ENCODE measurements at places on chromosomes 4 and X.

- DNase-seq = no peak
These were observed 4.2 kb upstream of the CXCL3 start for GRCh38 chr4:74042681-74043080.

DNA sequence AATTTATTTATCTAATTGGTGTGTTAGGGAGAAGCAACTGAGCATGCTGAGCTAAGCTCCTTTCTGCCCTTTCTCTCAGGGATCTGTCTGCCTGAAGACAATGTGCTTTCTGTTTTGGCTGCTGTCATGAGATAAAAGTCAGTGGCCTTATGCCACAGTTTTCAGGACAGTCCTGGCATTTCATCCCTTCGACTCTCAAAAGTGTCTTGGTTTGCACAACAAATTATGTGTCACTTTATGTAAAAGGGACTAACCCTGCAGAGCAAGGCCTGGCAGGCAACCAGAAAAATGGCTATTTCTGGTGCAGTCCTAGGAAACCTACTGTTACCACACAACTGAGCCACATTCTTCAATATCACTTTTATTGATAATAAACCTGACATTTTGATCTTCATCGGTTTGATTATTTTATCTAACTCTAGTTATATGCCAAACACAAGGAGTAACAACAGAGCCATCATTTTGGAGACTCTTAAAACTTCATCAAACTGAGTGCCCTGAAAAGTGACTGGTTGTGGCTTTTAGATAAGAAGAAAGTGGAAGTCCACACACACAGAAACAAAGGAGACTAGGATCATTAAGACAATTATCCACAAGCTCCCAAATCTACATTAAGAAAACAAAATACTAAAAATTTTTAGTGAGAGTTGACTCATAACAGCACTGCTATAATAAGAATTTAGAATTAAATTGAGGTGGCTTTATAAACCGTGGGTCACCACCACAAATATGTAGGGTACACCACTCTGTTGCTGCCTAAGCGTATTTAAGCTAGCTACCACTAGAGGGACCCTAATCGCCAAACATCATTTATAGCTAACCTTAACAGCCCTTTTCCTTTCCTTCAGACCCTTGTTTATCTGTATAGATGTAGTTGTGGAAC, 95.9 kb upstream of the PTPN13 start:
- peak; percentile 71 for DNase-seq

GRCh38 chr4:11624370-11624769, 195.7 kb upstream of the HS3ST1 start:
- DNase-seq = no peak

DNA sequence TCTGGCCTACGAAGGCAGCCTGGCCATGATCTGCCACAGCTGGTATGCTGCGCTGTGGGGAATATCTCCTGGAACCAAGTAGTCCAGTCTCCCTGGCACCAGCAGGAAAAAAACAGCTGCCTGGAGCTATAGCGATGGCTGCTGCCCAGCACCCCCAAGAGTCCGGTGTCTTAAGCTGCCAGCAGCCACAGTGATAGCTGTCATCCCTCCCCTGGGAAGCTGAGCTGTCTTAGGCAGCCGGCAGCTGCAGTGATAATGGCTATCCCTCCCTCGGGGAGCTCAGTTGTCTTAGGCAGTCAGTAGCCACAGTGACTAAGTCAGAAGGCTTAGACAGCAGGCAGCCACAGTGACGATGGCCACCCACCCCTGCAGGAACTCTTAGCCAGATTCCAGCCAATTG, 205.1 kb downstream of the STPG2 start:
- no peak for DNase-seq

- no peak for DNase-seq
These were observed 555.7 kb downstream of the PCDH7 start for GRCh38 chr4:31275906-31276305.

GRCh38 chr4:16598597-16599206, 299.7 kb downstream of the LDB2 start:
- DNase-seq = no peak

- DNase-seq = no peak
These were observed 33.4 kb downstream of the KCTD8 start for GRCh38 chr4:44415251-44415650.

- DNase-seq = no peak
These were observed 58.2 kb upstream of the FBXW7 start for GRCh38 chr4:152594057-152594456.

GRCh38 chr4:52701207-52701606, 42.1 kb upstream of the USP46 start:
- DNase-seq = no peak

GRCh38 chr4:143224255-143224654, 39.5 kb downstream of the USP38 start:
- no peak for DNase-seq

DNA sequence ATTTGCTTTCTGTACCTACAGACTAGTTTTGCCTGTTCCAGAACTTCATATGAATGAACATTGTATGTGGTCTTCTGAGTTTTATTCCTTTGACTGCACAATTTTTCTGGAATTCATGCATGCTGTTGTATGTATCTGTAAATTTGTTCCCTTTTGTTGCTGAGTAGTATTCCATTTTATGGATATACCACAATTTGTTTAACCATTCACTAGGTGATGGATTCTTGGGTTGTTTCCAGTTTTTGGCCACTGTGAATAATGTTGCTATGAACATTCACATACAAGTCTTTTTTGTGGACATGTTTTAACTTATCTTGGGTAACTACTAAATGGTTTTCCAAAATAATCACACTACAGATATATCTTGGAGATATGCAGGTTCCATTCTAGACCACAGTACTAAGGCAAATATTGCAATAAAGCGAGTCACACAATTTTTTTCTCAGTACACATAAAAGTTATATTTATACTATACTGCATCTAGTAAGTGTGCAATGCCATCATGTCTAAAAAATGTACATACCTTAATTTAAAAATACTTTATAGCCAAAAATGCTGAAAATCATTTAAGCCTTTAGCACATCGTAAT, 58.7 kb downstream of the TSPAN5 start:
- DNase-seq = no peak

DNA sequence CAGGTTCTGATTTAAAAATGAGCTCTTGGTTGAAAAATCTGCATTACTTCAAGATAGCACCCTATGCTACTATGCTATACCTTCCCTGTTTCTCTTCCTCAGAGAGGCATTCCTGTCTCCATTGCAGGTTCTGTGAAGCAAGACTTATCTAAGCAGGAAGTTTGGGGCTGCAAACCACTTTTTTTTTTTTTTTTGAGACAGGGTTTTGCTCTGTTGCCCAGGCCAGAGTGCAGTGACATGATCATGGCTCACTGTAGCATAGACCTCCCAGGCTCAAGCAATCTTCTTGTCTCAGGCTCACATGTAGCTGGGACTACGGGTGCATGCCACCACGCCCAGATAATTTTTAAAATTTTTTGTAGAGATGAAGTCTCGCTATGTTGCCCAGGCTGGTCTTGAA, 4.0 kb upstream of the CCNG2 start:
- no peak for DNase-seq

- no peak for DNase-seq
These were observed 64.0 kb upstream of the ACSL1 start for GRCh38 chr4:184889666-184890335.

DNA sequence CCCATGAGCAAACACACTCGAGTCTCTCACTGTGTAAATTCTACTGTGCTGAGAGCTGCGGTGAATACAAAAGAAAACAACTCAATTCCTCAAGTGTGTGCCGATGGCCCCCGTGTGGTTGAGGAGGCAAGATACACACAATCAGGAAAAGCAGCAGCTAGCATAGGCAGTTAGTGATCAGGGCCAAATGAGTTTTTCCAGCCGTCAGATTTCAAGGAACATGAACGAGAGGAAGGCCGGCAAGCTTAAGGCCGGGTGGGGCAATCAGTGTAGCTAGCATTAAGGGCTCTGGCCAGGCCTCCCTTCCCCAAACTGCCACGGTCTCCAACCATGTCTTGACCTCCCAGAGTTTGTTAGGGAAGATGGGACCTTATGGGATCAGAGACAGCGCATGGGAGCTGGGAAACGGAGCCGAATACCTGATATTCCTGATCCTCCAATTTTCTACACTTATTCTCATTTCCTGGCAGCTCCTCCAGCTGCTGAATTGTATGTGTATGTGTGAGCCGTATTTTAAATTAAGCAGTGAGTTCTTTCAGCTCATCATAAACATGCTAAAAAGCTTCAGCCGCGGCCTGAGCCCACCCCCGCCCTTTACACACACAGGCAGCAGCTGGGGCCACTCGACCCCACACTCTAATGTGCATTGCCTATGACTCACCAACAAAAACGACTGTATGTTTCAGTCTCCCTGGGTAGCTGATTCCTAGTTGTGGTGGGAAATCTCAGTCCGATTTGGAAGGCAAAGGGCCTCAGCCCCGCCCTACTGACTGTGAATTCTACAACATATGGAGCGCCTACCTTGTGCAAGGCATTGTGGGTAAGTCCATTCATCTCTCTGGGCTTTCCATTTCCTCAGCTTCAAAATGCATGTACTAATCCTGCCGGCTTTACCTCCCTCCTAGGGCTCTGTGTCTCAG, 59.9 kb downstream of the RTL9 start:
- peak; percentile 41 for DNase-seq

DNA sequence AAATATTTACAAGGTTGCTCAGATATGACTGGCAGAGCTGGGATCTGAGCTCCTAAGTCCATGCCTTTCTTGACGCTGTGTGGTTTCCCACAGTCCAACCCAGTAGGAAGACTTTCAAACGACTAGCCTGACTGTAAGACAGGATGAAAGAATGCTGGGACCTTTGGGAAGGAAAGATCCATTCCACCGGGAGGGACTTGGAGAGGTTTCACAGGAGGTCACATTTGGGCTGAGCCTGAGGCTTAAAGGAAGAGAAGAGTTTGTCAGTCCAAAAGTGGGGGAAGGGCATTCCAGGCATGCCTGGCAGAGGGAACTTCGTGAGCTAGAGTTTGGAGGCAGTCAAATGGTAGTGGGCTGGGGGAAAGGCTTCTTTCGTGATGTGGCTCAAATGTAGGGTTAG, 1.5 kb downstream of the STARD8 start:
- no peak for DNase-seq

GRCh38 chr4:102589743-102590142, 88.6 kb downstream of the NFKB1 start:
- DNase-seq = no peak

DNA sequence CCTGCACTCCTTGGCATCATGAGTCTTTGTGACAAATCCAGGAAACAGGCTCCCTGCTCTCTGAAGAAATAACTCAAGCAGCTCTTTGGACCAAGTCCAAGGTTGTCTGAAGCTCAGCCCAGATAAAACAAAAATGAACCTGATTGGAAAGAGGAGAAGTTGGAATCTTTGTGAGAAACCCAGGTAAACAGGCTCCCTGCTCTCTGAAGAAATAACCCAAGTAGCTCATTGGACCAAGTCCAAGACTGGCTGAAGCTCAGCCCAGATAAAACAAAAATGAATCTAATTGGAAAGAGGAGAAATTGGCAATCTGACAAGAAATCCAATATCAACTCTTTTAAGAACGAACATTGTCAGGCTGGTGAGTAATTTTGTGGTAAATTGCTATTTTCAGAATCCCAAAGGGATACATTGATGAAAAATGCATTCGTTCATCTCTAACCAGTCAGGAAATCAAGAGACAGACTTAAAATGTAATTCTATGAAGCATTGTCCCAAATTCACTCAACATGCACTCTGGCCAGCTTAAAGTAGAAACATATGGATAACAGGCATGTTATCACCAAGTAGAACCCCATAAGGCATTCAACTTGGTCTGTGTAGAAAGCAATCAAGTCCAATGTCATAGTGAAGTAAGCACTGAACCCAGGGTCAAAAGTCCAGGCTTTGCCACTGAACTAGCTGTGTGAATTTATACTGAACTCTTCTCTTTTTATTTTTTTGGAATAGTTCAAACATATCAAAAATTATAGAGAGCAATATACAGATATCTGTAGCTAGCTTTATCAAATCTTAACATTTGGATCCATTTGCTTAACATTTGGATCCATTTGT, 16.8 kb upstream of the NFXL1 start:
- DNase-seq = no peak

DNA sequence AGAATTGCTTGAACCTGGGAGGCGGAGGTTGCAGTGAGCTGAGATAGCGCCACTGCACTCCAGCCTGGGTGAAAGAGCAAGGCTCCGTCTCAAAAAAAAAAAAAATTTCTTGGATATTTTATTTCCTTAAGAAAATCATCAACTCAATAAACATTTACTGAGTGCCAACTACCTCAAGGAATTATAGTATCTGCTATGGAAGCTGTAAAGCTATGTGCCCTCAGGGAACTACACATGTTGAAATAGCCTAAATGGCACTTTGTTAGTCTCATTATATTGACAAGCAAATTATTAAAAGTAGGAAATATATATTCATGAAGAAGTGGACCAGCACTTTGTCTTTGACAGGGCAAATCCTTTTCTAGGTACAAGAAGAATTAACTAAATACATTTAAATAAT, 40.8 kb downstream of the ELOVL6 start:
- DNase-seq = no peak

- DNase-seq = no peak
These were observed 258.1 kb downstream of the GABRG1 start for GRCh38 chr4:45865781-45866180.

DNA sequence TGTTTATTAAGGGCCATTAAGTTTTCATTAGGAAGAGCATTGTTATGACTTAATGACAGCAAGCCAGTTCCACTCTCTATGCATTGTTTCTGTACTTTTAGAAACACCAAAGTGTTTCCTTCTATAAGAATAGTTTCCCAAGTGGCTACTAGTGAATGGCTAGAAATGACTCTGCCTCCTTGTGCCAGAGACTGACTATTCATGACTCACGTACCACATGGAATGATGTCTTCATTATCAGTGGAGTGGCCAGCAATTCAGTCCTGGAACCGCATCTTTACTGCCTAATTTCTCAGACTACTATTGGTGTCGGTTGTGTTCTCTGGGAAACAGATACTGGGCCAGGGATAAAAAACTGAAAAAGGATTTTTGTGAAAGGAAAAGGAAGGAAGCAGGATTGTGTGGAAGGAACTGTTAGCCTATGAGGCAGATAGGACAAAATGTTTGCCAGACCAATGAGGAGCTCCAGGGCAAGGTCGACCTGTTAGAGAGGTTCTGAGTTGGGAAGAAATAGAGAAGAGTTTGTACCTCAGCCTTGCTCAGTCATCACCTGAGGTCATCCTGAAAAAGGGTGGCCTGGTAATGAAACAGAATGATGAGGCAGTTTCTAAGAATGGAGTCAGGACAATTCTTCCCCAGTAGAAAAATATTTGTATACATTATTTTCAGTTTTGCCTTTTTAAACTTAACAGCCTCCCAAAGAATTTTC, 218.6 kb downstream of the SPCS3 start:
- no peak for DNase-seq

- DNase-seq = no peak
These were observed 129.2 kb upstream of the PAK3 start for GRCh38 chrX:110966839-110967238.
